ENCODE measurements at places on chromosomes 13 and 19.

DNA sequence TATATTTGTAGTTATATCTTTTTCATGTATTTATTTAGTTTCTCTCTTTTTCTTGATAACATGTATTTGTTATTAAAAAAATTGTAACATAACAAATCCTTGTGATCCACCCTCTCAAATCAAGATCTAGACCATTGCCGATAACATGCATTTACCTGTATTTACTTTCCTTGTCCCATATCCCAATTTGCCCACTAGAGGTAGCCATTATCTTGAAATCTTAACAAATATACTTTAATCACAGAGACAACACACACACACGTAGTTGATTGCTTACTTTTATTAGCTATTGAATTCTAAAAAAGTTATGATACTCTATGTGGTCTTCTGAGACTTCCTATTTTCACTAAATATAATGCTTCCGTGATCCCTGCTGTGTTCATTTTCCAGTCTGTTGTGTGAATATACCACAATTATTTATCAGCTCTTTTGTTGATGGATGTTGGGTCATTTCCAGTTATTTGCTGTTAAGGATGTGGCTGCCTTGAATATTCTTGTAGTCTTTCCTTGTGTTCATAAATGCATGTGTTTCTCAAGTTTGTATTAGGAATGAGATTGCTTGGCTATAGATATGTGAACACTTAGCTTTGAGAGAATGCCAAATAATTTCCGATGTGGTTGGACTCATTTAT is 31.3 kb upstream of the ZMYM2 start:
- DNase-seq: peak; percentile 11

DNA sequence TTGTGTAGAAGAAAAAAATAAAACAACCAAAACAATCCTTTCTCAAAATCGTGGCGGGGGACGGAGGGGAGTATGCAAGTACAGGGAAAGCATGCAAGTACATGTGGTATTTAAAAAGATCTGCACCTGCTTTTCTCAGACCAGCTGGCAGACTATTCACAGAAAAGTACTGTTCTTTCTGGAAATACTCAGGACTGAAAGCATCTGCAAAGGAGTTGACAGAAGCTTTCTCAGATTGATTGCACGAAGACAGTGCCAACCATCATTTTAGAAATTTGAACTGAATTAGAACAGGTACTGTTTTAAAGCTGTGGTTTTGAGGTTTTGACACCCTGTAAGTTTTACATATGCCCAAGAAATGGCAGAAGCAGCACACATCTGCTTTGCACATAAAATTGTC is 19.8 kb upstream of the PCDH8 start:
- no peak for DNase-seq

DNA sequence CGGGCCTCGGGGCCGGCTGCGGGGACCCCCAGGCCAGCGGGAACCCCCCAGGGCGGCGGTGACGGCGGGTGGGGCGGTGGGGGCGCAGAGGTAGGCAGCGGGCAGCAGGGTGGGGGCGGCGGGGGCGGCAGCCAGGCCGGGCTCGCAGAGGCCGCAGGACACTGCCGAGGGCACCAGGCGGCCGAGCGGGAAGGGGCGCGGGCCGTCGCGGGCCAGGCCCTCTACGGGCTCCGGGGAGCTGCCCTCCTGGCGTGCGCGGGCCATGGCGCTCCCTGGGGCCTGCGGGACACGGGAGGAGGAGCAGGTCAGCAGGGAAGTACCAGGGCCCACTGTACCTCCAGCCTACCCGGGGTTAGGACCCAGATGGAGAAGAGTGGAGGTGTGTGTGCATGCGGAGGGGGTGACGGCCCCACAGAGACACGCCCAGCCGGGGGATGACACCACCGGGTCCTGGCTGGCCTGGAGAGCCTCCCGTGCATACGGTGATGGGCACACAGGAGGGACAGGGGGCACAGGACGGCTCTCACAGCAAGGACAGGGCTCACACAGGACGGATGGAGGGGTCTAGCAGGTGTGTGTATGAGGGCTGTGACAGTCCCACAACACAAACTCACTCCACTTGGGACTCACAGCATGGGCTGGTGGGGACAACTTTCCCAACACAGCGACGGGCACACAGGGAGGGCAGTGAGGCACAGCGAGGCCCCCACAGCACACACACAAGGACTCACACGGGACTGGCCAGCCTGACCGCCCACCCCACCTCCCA is 2.6 kb downstream of the BBC3 start:
- DNase-seq: no peak

GRCh38 chr19:4957981-4958380 is 10.9 kb upstream of the KDM4B start:
- DNase-seq: no peak

DNA sequence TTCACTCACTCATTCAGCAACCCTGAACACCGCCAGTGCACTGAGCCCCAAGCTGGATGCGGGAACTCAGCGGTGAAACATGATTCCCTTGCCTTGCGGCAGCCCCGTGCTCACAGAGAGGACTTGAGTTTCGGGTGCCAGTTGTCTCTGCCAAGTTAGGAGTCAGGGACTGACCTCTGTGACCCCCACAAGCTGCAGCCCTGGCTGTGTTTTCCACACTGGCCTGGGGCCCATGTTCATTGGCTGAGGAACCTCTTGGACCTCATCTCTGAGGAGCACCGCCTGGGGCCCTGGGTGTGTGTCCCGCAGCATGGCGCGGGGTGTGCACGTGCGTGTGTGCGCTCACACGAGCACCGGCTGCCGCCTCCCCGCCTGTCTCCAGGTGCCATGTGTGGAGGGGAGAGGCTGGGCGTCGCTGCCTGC is 31.0 kb downstream of the CAPN12 start:
- peak; percentile 55 for DNase-seq

- no peak for DNase-seq
Observed at GRCh38 chr19:8688930-8689329, 9.7 kb downstream of the ACTL9 start.

- DNase-seq: no peak
Observed at GRCh38 chr13:76813000-76813691, 73.1 kb downstream of the KCTD12 start.

DNA sequence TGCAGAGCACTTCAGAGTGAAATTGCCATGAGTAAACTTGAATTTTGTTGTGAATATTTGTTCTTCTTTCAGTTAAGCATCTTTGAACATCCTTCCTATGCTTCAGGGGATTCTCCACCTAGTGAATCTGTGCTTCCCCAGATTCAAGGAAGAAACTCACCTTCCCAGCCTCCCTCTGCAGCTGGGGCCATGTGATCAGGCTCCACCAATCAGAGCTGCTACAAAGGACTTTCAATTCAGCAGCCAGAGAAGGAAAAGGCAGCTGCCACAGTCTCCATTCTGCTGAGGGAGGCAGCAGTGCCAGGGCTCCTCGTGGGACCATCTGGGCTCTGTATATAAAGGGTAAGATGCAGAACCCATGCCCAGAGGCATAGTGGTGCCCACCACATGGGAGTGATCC is 89.7 kb upstream of the SIAH3 start:
- no peak for DNase-seq

- no peak for DNase-seq
Observed at GRCh38 chr13:100543872-100544602, 44.6 kb downstream of the GGACT start.

GRCh38 chr19:20038358-20039202 is 725 bp downstream of the ZNF682 start:
- no peak for DNase-seq

- DNase-seq: no peak
Observed at GRCh38 chr19:49338023-49338677, 2.9 kb downstream of the CD37 start.

DNA sequence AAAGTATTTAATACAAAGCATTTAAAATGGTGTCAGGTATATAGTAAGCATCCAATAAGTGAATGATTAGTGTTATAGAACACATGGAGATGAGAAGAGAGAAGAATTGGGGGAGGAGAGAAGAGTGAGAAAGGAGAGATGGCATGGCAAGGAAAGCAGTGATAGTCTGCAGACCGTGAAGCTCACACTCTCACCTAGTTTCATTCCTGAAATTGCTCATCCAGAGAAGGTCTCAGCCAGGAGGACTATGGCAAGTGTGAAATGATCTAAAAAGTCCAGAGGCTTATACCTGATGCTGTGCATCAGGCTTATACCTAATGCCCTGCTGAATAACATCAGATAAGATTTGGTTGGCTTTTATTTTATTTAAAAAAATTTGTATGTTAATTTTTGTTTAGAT is 351.6 kb upstream of the KLF12 start:
- no peak for DNase-seq

- no peak for DNase-seq
Observed at GRCh38 chr13:111539791-111540446, 219.5 kb downstream of the TEX29 start.

DNA sequence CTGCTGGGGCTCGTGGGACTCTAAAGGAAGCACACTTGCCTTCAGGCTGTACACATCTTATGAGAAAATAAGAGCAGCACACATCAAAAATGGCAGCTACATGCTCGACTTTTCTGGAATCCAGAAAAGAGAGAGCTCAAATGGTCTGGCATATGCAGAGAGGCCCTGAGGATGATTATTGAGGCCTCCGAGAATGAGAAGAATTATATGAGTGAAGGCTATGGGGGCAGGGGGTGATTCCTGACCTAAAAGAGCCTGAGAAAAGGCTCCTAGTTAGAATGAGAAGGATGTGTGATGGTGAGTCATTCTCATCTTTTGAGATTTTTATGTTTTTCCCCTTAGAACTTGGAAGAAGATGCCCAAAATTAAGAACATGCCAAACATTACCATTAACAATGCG is 97.1 kb downstream of the HSPH1 start:
- DNase-seq: no peak

GRCh38 chr13:22757530-22758120 is 423.2 kb upstream of the SGCG start:
- DNase-seq: peak; percentile 22

GRCh38 chr13:94588541-94588940 is 7.4 kb downstream of the TGDS start:
- no peak for DNase-seq
